ENCODE measurements at places on chromosomes 5 and 9.
A peak's percentile ranks its signal among the peaks of the same experiment; 100 is the strongest.

GRCh38 chr5:66209350-66209749 lies 65.2 kb downstream of the SREK1 start:
- DNase-seq = peak; percentile 34

GRCh38 chr9:86573886-86574285 lies 219.7 kb upstream of the TUT7 start:
- DNase-seq = no peak

- no peak for DNase-seq
Measured at GRCh38 chr9:131534721-131535237, 3.7 kb upstream of the UCK1 start.

- DNase-seq = no peak
Measured at GRCh38 chr5:175027390-175027789, 303.0 kb downstream of the MSX2 start.

DNA sequence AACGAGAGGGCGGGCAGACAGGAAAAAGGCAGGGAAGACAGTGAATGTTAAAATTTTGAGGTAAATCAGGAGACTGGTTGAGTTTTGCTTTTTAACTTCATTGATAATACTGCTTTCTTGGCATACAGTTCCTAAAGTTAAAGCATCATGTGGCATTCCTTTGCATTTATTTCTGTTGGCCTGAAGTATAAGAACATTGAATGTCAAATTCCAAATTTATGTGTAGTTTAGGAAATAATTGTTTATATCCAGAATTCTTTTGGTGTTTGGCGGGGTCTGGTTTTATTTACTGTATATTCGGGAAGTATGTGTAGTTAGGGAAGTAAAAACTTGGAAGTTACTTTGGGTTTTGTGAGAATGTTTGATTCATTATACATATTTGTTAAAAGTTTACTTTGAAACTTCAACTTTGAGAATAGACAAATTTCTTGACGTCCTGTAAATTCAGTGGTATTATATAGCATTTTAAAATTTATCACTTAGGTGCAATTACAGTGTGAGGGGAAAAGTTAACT lies 83.2 kb downstream of the PTPDC1 start:
- no peak for DNase-seq

- no peak for DNase-seq
Measured at GRCh38 chr5:56414066-56414465, 180.9 kb upstream of the ANKRD55 start.

DNA sequence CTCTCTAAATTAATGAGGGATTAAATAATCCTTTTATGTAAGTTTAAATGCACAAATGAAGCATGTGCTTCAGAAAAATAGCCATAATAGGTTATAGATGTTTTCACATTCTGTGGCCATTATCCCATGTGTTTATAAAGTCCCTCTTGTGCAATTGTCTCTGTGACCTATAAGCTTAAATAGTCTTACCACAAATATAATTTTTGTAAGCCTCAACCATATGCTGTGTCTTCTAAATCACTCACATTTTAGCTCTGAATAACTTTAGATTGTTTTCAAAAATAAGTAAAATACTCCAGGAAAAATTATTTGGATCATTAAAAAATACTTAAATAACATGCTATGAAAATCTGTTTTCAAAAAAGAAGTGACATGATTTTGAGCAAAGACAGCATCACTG lies 1894.7 kb downstream of the MAT2B start:
- DNase-seq = no peak

DNA sequence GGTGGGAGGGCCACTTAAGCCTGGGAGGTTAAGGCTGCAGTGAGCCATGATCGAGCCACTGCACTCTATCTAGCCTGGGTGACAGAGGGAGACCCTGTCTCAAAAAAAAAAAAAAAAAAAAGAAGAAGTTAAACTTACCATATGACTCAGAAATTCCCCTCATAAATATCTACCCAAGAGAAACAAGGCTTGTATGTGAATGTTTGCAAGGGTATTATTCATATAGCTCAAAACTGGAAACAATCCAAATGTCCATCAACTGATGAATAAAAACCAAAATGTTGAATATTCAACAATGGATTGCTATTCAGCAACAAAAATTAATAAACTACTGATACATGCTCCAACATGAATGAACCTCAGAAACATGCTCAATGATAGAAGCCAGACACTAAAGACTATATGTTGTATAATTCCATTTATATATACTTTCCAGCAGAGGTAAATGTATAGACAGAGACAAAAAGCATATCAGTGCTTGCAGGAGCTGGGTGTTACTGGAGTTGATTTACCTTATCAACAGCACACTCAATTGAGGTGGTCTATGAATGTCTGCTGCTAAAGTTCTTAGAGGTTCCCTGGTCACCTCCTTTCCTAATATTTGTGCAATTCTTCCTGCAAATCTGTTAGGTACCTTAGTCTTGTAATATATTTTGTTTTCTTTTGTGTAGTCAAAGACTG lies 5.3 kb upstream of the SREK1 start:
- no peak for DNase-seq

GRCh38 chr5:36170832-36171424 lies 19.0 kb downstream of the SKP2 start:
- no peak for DNase-seq

- DNase-seq = no peak
Measured at GRCh38 chr5:143701493-143701892, 110.5 kb upstream of the HMHB1 start.

DNA sequence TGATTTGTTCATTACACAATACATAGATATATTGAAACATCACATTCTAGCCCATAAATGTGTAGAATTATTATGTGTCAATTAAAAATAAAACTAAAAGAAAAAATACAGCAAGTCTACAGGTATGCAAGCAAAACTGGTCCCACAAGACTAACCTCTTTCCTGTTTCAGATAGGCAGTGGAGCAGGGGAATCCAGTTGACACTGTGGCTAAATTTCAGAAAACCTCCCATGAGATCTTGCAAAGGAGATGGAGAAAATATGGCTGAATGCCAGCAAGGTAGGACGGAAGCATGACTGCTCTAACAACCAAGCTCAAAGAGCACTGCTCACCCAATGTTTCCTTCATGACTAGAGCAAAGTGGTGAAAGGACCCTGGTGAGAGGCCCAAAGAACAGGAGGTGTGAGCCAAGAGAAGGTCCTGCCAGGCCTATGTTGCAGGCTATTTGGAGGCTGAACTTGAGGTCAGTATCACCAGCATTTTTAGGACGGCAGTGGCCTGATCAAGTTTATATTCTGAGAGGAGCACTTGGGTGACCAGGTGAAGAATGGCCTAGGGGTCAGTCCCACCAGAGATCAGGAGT lies 1.1 kb upstream of the SH3TC2 start:
- DNase-seq = no peak

- no peak for DNase-seq
Measured at GRCh38 chr5:149325166-149325735, 20.0 kb upstream of the GRPEL2 start.

GRCh38 chr5:117475919-117476318 lies 901.3 kb upstream of the SEMA6A start:
- no peak for DNase-seq
